ENCODE measurements at places on chromosomes 6 and 20.

DNA sequence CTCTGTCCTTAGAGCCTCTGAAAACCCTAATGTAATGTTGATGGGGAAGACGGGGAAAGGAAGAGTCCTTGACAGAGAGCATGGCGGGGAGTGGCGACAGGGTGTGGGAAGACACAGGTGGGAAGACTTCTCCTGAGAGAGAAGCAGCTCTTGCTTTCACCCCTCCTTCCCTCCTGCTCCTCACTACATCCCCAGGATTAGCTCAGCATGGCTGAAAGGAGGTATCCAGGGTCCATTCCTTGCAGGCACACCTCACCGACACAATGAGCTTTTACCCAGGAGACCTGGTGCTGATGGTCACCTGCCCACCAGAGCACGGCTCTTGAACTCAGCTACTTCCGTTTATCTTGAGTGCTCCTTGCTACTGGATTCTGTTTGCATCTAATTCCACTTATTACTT is 469.3 kb downstream of the CDH26 start:
- DNase-seq: no peak

GRCh38 chr6:161074496-161075121 is 83.0 kb downstream of the MAP3K4 start:
- no peak for DNase-seq

- no peak for DNase-seq
Measured at GRCh38 chr20:13909067-13909466, 81.3 kb downstream of the SEL1L2 start.

DNA sequence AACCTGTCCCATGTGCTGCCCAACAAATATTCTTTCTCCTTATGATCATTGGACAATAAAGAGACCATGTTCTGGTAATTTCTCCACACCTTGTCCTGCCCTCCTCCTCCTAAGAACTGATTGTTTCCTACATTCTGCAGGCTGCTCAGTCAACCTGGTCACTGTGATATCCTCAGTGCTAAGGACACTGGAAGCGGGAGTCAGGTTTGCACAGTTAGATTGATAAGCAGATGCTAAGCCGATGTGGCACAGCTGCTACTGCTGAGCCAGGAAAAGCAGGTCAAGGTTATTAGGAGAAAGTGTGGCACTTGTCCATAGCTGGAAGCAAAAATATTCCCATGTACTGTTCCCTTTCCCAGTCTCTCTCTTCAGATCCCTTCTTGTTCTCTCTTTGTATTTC is 154.8 kb downstream of the TFAP2B start:
- no peak for DNase-seq

DNA sequence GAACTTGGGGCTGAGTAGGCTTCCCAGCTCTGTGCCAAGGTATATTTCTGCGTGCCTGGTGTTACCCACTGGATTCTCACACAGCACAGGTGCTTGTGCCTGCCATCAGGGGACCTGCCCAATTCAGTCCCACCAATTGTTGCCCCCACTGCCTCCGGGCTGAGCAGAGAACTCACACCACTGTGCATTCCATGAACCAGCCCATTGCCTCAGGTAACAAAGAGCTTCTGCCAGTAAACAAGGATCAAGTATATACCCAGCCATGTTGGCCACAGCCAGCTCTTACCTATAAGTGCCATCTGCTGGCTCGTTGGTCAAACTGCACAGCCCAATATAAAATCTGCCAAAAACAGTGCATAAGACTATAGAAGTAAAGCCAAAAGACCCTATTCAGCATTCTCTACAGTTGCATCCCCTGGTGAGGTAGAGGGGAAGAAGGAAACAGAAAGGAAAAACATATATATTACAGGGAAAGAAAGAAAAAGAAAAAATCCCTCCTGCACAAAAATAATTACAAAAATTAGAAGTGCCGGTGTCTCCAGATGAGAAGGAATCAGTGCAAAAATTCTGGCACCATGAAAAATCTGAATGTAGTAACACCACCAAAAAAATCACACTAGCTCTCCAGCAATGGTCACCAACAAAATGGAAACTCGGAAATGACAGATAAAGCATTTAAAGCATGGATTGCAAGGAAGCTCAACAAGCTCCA is 241.4 kb downstream of the IBTK start:
- no peak for DNase-seq

- no peak for DNase-seq
Measured at GRCh38 chr6:159833556-159833955, 33.5 kb downstream of the PNLDC1 start.

GRCh38 chr6:88529726-88530125 is 363.6 kb upstream of the CNR1 start:
- no peak for DNase-seq

- no peak for DNase-seq
Measured at GRCh38 chr6:22622351-22622750, 53.0 kb downstream of the HDGFL1 start.

DNA sequence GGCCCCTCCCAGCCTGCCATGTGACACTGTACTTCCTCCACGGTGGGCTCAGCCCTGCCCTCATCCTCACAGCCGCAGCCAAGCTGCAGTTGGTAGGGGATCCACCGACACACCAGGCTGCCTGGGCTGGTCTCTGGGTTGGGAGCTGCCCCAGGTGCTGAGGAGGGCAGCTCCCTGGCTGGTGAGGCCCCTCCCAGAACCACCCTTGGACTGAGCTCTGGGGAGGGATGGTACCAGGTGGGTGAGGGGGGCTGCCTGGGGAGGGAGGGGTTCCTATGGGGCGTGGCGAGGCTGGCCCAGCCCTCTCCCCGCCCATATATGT is 185 bp upstream of the TNFRSF6B start:
- DNase-seq: no peak

GRCh38 chr6:15359335-15359862 is 113.5 kb downstream of the JARID2 start:
- DNase-seq: no peak

All from effector memory CD8-positive, alpha-beta T cell (primary cell).